ENCODE measurements at places on chromosomes 5 and 9.

DNA sequence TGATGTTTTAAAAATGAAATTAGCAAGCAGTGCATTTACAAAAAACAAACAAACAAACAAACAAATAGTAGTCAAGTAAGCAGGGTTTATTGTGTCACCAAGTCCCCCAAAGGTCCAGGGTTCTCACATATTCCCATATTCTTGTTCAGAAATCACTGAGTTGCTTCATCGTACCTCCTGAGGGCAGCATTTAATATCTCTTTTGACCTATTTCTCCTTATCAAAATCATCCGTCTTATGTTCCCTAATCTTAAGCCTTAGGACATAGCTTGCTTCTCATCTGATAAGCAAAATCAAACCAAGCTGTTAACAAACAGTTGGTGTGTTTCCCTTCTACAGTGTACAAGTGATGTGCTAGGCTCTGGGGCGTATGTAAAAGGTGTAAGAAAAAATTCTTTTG, 109.5 kb upstream of the MAN2A1 start:
- no peak for DNase-seq

DNA sequence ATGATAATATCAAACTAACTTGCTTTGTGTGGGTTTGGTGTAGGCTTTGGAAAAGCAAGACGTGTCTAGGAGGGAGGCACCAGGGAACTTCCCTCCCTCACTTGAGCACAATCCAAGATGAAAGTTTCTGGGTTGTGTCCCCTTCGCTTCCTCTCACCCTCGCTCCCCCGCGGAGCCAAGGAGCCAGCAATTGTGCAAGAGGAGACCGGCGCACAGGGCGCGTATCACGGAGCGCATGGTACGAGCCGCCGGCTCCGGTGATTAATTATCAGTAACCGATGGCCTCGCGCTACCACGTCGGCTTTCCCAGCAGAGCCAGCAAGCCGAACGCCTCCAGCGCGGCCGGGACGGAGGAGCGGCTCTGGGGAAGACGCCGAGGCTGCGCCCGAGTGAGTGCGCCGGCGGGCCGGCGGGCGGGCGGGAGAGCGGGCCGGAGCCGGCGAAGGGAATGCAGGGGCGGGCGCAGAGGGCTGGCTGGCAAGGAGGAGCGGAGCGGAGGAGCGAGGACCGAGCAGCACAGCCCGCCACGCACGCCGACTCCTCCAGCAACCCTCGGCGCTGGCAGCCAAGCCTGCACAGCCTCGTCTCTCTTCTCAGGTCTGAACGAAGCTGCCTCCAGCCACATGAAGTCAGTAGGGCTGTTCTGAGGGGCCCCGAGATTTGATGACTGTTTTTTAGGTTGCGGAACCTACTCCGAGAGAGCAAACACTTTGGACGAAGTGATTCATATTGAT, 143.6 kb downstream of the BNC2 start:
- DNase-seq: no peak

- no peak for DNase-seq
These were observed 375.8 kb downstream of the TAF11L14 start for GRCh38 chr5:18010053-18010452.

- no peak for DNase-seq
These were observed 137.4 kb downstream of the PLK2 start for GRCh38 chr5:58322453-58322852.

GRCh38 chr9:19662213-19662612, 126.6 kb downstream of the SLC24A2 start:
- DNase-seq: no peak

DNA sequence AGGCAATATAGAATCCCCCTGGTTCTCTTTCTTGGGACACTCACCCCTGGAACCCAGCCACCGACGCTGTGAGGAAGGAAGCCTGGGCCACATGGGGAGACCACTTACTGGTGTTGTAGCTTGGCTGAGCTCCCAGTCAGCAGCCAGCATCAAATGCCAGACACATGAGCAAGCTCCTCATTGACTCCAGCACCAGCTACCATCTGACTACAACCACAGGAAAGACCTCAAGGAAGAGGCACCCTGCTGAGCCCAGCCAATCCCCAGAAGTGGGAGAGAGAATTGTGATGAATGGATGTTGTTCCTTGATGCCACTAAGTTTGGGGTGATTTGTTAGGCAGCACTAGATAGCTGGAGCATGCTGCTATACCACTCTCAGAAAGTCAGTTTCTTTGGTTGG, 36.0 kb downstream of the BNIP1 start:
- no peak for DNase-seq

- no peak for DNase-seq
These were observed 133.5 kb upstream of the PRR16 start for GRCh38 chr5:120330558-120330957.

DNA sequence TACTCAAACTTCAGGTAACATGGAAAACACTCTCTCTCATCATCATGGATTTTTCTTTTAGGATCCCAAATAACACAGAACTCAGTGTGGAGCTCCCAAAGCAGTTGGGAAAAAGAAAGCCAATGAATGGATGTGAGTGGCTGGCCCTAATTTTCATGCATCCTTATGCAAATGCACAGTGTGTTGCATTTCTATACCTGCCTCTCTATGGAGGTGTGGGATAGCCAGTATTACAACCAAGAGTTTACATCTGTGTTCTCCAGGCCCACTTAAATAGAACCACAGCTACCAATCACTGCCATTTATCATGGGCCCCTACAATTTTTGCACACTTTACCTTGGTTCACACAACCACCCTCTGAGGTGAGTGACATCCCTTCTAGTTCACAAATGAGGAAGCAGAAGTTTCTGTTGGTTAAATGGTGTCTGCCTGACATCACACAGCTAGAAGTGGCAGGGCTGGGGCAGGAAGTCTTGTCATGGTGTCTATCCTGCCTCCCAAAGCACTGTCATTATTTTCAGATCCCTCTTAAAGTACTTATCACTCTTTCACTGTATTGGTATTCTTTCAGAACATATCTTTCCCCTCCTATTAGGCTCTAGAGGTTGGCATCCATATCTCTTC, 17.3 kb downstream of the MAMDC2 start:
- no peak for DNase-seq

DNA sequence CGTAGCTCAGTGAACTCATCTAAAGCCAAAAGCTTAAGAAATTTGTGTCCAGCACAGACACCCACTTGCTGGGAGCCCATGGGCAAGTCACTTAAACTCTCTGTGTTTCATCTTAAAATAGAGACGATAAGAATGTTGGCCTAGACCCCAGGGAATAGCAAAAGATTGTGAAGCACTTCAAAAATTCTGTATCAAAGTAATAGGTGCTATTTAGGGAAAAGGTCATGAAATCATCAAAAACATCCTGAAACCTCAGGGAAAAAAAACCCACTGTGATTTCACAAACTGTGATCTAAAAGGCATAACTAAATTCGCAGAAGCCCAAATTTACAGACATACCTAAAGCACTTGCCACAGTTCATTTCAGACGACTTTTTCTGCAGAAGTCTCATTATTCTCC, 278.3 kb downstream of the NR2F1-AS1 start:
- DNase-seq: no peak

GRCh38 chr9:121825031-121825691, 173.7 kb downstream of the DAB2IP start:
- DNase-seq: no peak

DNA sequence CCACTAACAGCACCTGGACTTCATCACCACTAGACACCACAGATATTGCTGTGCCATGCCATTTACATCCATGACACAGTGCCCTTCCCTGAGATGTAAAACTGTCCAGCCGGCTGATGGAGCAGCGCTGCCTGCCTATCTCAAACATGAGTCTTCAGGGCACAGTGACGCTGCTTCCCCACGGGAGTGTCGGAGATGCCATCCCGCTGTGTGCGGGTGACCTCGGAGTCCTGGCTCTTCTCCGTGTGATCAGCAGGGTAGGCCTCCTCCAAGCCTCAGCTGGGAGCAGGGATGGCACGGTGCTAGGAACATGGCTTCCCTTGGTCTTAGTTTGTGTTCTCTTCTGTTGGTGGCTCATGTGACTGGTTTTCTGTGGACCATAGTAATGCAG, 130.3 kb upstream of the FAM120A start:
- DNase-seq: no peak

DNA sequence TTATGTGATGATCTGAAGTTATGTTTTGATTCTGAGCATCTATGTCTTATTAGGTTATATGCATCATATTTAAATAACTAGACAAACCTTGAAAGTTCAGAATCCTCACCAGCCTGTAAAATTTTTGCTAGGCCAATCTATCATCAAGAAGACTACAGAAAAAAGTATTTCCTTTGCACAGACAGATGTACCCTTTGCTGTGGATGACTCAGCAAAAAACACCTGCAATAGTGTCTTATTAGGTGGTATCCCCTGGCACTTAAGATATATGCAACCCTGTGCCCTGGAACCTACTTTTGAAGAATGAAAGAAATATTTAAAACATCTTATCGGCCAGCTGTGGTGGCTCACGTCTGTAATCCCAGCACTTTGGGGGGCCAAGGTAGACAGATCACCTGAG, 130.6 kb downstream of the SLF1 start:
- DNase-seq: no peak

DNA sequence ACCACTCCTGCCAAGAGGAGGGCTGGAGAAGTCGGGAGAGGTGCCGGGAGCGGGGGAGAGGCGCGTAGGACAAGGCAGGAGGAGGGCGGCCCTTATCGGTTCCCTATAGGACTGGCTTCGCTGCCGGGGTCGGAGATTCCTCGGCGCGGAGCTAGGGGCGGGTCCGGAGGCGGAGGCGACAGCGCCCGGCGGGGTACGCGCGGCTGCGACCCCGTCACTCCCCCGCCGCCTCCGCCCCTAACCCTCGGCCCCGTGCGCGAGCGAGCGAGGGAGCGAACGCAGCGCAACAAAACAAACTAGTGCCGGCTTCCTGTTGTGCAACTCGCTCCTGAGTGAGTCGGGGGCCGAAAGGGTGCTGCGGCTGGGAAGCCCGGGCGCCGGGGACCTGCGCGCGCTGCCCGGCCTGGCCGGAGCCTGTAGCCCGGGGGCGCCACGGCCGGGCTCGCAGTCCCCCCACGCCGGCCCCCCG, 2.0 kb downstream of the GLIS3 start:
- peak; percentile 50 for DNase-seq

DNA sequence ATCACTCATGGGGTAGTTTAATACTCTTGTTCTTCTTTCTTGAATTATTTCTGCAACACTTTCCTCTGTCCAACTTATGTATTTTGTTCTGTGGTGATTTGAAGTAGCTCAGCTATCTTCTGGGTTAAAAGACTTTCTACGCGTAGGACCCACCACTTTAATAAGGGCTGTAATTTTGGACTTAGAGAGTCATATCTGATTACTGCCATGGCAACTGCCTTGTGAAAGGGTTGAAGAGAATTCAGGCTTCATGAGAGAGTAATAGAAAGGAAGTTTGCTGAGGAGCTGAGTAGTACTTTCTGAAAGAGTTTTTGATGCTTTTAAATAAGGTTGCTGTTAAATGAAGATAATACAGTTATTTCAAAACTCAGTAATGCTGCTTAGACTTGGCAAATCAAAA, 89.5 kb downstream of the TLE4 start:
- no peak for DNase-seq

GRCh38 chr5:10505517-10506095, 58.3 kb upstream of the ANKRD33B start:
- DNase-seq: no peak

All from NCI-H1930 (cell line).